SW480 (cell line): ENCODE measurements at places on chromosomes 5 and 9.

- no peak for DNase-seq
Observed at GRCh38 chr9:9124616-9125015, 1325.0 kb upstream of the DMAC1 start.

DNA sequence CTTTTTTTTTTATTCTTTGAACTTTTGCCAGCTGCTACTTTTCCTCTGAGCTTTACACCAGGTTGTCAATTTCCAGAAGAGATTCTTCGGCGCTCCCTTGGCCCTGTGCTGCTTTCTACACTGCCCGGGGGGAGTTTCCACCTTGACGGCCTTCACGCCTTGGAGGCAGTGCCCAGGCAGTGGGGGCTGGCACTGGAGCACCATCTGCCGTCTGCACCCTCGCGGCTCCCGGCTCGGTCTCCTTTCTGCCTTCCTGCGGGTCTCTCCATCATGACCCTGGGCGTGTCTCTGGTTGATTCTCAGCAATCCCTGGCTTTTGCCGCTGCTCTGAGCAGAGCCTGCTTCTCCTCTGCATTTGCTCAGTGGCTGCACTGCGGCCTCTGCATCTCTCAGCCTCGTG, 2.9 kb downstream of the SLC6A18 start:
- DNase-seq = no peak

GRCh38 chr9:129617167-129617566, 3.7 kb downstream of the C9orf50 start:
- DNase-seq = peak; percentile 57

- no peak for DNase-seq
Observed at GRCh38 chr5:157323107-157323706, 57.3 kb downstream of the CYFIP2 start.
